ENCODE measurements at places on chromosomes 3 and 15.
A peak's percentile ranks its signal among the peaks of the same experiment; 100 is the strongest.

GRCh38 chr15:79572691-79573404 lies 140.7 kb downstream of the MINAR1 start:
- DNase-seq, result no peak

DNA sequence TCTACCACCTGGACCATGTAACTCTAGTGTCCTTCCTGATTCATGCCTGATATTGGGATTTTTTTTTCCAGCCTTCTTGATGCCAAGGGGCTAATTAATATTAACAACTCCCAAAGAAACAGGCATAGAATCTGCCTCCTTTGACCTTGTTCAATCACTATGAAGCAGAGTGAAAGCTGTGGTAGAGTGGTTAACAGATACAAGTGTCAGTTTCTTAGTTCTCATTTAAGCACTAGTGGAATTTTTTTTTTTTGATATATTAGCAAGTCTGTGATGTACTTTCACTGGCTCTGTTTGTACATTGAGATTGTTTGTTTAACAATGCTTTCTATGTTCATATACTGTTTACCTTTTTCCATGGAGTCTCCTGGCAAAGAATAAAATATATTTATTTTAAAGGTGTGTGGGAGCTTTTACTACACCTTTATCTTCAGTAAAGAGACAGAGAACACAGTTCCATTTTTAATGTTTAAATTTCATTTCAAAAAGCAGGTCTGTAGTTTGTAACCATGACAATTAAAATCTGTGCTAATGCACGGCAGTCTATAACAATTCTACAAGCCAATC lies 67.1 kb downstream of the TOP2B start:
- no peak for DNase-seq

GRCh38 chr3:143172062-143172794 lies 52.7 kb downstream of the CHST2 start:
- DNase-seq, result no peak

- DNase-seq, result peak; percentile 62
These were observed 507 bp upstream of the JMJD7 start for GRCh38 chr15:41827290-41827879.

- DNase-seq, result no peak
These were observed 13.1 kb downstream of the RASA2 start for GRCh38 chr3:141499965-141500364.

DNA sequence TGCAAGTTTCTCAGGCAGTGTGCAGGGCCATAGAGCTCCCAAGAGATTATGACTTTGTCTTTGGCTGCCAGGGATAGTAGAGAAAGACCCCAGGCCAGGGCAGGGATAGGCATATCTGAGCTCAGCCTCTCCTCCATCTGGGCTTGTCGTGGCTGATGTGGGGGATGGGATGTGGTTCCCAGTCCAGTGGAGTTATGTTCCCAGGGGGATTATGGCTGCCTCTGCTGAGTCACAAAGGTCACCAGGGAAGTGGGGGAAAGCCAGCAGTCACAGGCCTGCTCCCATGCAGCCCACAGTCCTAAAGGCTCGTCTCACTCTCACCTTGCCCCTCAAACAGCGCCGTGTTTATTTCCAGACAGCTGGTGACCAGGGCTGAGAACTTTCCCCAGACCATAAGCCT lies 354.9 kb downstream of the SI start:
- DNase-seq, result no peak

- DNase-seq, result no peak
These were observed 5.4 kb downstream of the DNAH1 start for GRCh38 chr3:52321481-52321880.

- no peak for DNase-seq
These were observed 482.8 kb downstream of the FGF12 start for GRCh38 chr3:192244591-192244990.

GRCh38 chr3:73404435-73404834 lies 220.3 kb downstream of the PDZRN3 start:
- DNase-seq, result no peak

DNA sequence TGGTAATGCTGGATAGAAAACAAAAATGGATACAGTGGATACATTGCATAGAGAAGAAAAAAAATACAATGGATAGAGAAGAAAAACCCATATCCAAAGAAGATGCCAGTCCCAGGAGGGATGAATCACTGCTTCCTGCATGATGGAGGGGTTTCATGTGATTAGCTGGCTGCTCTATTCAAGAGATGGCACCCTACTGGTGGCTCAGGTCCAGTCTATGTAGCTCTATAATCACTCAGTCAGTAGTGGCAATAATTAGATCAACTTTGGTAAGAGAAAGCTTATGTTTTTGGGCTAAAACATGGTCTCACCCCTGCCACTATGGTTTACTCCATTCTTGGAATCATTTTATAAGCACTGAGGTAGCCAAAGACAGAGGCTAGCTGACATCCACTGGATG lies 33.7 kb upstream of the NOX5 start:
- no peak for DNase-seq

- DNase-seq, result no peak
These were observed 535.7 kb downstream of the FOXP1 start for GRCh38 chr3:71047616-71048531.

DNA sequence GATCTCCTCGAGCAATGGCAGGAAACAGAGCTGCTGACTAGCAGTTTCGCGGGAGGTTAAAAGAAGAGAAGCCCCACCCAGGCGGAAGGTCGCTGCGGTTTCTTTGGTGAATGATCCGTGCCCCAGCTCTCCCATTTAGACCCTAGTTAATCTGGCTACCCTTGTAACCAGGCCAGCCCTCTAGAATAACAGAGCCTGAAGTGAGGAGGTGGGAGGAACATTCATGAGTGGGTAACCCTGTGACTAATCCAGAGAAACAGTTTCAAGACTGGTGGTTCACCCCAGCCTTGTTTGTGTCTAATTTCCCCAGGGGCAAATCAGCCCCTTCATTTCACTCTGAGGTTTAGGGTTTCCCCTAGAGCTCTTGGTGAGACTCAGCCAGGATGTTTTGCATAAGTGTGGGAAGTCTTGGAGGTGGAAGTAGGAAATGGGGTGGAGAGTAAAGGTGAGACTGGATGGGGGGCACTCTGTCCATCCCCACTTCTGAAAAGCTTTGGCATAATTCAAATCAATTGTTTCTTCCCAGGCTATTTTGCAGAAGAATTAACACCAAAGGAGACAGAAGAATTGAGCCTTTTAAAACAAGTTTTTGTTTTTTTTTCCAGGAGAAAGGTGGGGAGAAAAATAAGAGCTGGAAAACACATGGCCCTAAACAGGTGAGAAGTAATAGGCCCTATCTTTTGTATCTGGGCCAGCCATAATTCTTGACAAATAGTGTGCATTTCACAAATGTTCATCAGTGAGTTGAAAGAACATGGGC lies 303.1 kb downstream of the RPLP1 start:
- no peak for DNase-seq

GRCh38 chr3:57709559-57709958 lies 16.7 kb upstream of the DENND6A start:
- no peak for DNase-seq

- no peak for DNase-seq
These were observed 5.6 kb upstream of the SRPRB start for GRCh38 chr3:133799794-133800585.

DNA sequence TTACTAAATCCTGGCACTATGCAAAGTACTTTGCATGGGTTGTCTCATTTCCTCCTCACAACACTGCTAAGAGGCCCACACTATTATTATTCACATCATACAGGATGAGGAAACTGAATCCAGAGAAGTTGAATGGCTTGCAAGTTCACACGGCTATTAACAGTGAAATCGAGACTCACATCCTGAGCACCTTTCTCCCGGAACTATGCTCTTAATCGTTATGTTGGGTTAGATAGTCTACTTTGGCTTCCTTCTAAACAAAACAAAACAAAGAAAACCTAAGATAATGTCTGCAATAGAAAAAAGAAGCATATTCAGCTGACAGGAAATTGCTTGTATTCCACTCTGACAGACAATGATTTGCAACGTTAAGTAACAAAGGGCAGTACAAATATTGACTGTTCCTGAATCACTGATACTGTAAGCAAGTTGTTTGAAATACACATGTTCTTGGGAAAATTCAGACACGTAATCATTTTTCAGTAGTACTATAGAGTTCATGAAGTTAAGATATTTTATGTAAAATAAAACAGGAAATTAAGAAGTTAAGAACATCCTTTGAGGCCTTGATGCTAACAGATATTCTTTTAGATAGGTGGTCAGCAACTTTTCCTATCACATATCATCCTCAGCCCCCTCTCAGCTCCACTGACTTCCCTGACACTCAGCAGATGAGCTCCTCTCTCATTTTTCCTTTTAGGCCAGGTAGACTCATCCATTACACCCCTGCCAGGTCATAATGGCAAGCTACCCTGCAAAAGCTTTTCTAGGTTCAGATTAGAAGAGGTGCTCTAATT lies 40.7 kb downstream of the C2CD4B start:
- DNase-seq, result no peak

- DNase-seq, result no peak
These were observed 47.0 kb upstream of the TRPM1 start for GRCh38 chr15:31148297-31149087.

GRCh38 chr15:63942486-63943365 lies 103.6 kb downstream of the DAPK2 start:
- no peak for DNase-seq

DNA sequence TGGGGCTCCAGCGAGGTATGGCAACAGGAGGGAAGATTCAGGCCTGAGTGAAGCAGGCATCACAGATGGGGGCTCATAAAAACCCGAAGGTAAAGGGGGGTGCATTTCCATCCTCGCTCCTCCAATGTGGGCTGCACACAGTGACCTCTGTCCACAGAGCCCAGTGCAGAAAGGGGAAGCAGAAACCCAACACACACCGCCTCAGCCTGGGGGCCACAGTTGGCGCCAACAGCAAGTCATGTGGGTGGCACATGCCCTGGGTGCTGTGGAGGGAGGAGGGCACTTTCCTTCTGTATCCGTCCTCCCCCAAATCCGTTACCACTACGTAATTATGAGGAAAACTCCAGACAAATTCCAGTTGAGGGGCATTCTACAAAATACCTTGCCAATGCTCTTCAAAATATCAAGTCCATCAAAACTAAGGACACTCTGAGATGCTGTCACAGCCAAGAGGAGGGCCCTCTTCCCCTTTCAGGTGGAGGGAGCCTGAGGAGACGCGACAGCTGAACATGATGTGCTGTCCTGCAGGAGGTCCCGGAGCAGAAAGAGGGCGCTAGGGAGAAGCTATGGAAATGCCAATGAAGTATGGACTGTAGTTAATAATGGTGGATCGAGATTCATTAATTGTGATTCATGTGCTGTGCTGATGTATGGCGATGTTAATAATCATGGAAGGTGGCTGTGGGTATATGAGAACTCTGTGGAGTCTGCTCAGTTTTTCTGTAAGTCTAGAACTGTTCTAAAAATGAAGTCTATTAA lies 16.4 kb downstream of the APBA2 start:
- peak; percentile 59 for DNase-seq

DNA sequence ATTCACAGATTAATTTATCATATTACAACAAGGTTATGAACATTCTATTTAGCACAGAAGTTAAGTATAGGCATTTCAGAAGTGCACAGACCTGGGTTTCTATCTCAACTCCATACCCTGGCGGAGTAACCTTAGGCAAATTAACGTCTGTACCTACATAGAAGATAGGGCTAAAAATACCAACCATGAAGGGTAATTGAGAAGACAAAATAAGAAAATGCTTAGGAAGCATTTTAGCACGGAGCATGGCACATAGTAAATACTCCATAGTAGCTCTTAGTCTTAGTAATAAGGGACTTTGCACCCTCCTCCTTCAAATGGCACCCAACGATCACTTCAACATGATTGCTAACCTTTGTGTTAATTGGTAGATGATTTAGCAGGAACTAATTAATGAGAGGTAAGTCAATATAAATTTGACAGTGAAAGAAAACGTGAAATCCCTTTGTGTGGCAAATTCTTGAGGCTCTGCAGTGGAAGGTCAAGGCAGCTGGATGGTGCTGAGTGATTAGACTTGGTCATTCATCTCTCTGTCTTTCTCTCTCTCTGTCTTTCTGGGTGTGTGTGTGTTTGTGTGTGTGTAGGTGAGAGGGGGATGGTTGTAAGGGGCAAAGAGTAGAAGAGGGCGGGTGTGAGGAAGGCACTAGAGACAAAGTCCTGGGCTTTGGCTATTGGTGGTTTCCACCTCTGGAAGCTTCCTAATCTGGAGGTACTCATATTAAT lies 131.1 kb upstream of the PHLDB2 start:
- no peak for DNase-seq

GRCh38 chr3:4019501-4019900 lies 220.3 kb downstream of the LRRN1 start:
- no peak for DNase-seq

DNA sequence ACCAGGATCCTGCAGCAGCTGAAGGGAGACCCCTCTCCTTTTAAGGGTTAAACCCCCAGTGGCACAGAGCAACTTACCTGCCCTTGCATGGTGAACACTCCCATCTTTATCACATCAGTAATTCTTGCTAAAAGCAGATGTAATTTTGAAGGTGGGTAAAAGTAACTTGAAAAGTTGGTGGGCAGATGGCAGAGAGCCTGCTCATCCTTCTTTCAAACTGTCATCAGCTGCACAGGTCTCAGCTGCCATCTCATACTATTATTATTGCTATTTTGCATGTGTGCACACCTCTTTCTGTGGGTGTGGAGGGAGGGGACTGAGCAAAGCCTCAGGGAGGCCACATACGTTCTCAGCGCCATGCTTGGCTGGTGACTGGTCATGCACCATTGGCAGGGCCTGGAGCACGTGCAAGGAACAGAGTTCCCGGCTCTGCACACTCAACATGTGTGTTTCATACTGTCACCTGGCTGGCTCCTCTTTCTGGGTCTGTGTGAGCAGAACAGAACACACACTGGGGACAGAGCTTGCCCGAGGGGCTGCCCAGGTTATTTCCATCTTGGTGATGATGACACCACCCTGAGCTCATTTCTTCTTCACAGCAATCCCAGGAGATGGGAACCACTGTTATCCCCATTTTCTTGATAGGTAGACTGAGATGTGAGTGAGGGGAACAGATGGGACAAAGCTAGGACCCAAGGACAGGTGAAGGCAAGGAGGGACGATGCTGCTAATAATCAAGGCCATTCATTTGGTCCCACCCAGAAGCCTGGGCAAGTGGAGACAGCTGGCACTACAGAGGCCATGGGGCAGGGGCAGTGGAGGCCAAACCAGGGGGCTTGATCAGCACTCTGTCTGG lies 95.8 kb upstream of the KLF13 start:
- no peak for DNase-seq

GRCh38 chr15:51053571-51053970 lies 41.1 kb downstream of the TNFAIP8L3 start:
- no peak for DNase-seq

DNA sequence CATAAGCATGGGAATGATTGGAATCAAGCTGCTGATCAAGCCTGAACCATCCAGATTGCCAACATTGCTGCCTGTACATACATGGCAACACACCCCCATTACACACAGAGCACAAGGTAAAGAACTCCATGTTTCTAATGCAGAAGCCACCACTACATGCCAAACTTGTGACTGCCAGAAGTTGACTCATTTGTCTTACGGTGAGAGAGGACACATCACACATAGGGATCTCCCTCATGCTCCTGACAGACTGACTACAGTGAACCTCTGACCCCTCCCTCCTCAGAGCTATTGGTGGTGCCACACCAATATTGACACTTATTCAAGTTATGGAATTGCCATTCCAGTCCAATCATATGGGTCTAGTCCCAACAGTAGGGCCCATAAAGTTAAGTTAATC lies 42.3 kb downstream of the EFHB start:
- DNase-seq, result no peak

All from iPS-NIHi11 (cell line).